ENCODE measurements at places on chromosomes 16 and 17.

DNA sequence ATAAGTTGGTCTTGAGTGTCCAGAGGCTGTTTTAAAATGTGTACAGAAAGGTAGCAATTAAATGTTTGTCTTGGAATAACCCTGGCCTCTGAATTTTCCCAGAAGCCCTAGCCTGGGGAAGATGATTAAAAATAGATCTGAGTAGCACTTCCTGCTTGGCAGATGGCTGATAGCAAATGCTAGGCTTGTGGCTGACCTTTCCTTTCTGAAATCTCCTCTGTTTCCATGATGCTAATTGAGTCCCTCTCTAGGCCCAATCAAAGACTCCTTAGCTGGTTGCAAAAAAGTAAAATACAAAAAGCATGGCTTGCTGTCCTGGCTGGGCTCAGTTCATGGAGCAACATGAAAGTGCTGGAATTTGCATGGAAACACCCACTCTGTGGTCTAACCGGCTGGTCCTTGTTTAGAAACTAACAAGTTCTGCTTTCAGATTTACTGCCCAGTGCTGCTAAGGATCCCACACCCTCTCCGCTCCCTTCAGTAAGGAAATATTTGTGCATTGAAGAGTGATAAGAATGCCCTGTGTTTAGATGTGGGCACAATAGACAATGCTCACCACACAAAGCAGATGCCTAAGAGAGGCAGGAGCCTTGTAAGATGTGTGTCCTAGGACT, 40.8 kb downstream of the YPEL2 start:
- no peak for DNase-seq

- no peak for DNase-seq
These were observed 147.4 kb downstream of the SEC14L1 start for GRCh38 chr17:77288115-77288619.

DNA sequence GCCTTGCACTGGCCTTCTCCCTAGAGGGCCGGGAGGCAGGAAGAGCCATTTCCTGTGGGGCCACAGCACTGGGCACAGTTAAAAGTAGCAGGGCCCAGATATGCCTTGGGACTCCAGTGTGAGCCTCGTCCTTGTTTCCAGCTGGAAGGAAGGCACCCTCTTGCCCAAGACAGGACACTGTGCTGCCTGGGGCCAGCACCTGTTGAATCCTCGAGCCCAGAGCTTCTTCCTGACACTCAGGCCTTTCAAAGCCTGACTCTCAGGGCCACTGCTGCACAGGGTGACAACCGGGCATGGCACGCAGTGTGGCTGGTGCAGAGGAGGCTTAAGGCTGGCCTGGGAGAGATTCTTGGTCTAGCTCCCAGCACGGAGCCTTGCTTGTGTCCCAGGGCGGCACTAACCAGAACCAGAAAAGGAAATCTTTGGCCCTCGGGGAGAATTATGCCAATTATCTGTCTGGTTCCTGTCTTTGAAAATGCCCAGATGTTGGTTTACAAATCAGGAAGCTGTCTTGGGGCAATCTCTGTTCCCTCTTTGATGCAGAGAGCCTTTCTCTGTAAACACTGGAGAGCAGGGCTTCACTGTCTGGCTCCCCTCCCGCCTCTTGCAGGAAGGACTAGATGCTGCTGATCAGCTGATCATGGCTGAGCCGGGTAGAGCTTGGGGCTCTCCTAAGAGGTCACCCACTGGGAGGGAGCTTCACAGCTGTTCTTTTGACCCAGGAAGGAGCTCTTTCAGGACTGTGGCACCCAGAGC, 11.1 kb downstream of the LDHD start:
- no peak for DNase-seq

- DNase-seq, result no peak
These were observed 7.4 kb downstream of the C1QL1 start for GRCh38 chr17:44960691-44961090.

DNA sequence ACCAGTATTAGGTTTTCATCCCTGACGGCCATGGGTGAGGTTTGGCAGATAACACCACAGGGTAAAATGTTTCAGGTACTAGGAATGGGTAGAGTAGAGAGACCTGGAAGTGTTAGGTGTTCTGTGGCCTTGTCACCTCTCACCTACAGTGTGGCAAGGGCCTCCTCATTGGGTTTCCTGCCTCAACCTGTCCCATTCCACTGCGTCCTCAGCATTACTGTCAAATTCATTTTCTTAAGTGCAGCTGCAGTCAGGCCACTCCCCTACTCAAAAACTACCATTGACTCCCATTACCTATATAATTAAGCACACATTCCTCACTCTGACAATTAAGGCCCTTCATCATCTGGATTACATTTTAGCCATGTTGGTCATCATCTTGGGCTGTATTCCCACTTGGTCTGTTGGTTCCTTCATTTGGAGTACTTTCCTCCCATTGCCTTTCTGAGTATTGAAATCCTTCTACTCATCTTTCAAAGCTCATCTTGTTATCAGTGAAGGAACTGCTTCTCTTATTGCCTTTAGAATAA, 64.5 kb downstream of the NUP88 start:
- DNase-seq, result no peak

- DNase-seq, result no peak
These were observed 2.4 kb downstream of the TNRC6A start for GRCh38 chr16:24731722-24732419.

DNA sequence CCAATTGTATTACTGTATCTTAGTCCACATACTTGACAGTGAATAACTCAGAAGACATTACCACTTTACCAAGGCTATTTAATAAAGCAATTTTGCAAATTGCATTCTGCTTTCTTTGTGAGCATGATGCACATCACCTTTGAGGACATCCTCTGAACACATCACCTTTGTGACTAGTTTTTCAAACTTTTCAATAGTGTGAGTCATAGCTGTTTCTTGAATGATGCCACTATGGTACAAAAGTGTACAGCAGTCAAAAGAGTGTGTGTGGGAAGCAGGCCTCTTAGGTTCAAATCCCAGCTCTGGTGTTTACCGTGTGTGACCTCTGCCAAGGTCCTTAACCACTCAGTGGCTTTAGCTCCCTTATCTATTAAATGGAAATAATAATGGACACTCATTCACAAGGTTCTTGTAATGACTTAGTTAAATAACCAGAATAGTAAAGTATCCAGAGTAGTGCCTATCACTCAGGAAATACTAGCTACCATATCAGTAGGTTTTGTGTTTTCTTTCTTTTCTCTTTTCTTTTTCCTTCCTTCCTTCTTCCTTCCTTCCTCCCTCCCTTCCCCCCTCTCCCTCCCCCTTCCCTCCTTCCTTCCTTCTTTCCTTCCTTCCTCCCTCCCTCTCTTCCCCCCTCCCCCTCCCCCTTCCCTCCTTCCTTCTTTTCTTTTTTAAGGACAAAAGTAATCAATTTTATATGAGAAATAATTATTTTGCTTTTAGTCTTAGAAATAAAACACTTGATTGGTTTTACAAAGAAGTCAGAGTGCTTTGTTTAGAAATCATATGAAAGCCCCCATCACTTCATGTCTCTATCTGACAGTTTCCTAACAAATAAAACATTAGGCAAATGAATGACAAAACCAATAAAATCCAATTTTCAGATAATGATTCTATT, 178.9 kb downstream of the MYO1D start:
- DNase-seq, result no peak

GRCh38 chr17:4588898-4589625, 4.7 kb downstream of the SMTNL2 start:
- no peak for DNase-seq

DNA sequence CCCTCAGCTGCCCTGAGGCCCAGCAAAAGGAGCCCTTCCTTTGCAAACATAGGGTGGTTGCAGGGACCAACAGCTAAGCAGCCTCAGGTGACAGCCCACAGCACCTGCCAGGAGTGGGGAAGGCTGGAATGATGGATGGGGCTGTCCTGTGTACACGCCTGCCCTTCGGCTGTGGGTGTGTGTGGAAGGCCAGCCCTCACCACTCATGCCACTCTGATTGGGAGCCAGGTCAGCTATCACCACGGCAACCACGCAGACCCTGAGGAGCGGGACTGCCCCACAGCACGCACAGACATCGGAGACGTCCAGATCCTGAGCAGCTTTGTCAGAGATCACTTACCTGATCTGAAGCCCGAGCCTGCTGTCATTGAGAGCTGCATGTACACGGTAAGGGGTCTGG, 11.9 kb downstream of the PIPOX start:
- no peak for DNase-seq

Data from NK-92 treated with Interleukin-12 subunit alpha and Interleukin-12 subunit beta, amount 100 ng/mL, for 24 hours (cell line).